ENCODE measurements at places on chromosomes 12 and 14. TPM values are rescaled to one million over a fixed set of nuclear protein-coding genes. Genes with fewer than 3 reads are reported as not detected.

PLEKHD1 gene
- 0.03 TPM for polyA plus RNA-seq

GRCh38 chr12:51484119-51484518, 59.5 kb downstream of the SLC4A8 start:
- DNase-seq: no peak

GRCh38 chr12:104672501-104673265, 215.9 kb downstream of the CHST11 start:
- no peak for DNase-seq

GRCh38 chr12:48279601-48280000, 71.1 kb downstream of the ZNF641 start:
- DNase-seq: no peak

- no peak for DNase-seq
Measured at GRCh38 chr12:4471256-4471655, 25.6 kb upstream of the FGF6 start.

GRCh38 chr14:102469261-102469660, 40.3 kb downstream of the ANKRD9 start:
- DNase-seq: no peak

GRCh38 chr14:65334765-65335410, 77.6 kb upstream of the FUT8 start:
- DNase-seq: peak; percentile 97

DNA sequence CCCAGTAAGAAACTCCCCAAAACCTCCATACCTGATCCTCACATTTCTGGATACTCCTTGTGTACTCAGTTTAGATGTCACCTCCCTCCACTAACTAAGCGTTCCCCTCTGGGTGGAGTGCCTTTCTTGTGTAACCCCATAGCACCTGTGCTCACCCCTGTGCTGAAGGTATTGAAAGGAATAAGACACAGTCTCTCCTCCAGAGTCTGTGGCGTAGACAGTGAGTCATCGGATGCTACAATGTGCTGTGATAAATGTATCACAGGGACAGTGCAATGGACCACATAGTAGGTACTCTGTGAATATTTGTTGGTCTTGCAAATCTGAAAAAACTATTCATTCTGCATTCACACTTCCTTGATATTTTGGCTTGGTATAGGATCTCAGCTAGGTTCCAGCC, 30.8 kb downstream of the TSPAN9 start:
- no peak for DNase-seq

DNA sequence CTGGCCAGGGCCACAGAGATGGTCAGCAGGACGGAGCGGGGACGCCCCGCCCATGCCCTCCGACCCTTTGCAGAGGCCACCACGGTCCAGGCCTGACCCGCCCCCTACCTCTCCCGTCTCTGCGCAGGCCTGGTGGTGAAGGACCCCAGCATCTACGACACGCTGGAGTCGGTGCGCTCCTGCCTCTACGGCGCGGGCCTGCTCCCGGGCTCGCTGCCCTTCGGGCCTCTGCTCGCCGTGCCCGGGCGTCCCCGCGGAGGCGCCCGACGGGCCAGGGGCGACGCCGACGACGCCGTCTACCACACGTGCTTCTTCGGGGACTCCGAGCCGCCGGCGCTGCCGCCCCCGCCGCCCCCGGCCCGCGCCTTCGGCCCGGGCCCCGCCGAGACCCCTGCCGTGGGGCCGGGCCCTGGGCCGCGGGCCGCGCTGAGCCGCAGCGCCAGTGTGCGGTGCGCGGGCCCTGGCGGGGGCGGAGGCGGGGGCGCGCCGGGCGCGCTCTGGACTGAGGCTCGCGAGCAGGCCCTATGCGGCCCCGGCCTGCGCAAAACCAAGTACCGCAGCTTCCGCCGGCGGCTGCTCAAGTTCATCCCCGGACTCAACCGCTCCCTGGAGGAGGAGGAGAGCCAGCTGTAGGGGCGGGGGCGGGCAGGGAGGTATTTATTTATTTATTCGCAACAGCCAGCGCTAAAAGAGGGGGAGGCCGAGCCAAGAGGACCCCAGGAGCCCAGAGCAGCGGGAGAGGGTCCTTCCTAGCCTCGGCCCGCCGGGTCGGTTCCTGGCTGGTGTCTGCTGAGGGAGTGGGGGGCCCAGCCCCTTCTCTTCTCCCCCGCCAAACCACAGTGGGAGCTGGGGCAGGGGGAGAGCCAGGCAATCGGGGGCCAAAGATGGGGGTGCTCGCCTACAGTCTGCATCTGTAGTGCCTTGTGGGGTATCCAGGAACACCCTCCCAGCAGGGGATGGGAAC, 8.1 kb downstream of the TAMALIN start:
- DNase-seq: no peak

DNA sequence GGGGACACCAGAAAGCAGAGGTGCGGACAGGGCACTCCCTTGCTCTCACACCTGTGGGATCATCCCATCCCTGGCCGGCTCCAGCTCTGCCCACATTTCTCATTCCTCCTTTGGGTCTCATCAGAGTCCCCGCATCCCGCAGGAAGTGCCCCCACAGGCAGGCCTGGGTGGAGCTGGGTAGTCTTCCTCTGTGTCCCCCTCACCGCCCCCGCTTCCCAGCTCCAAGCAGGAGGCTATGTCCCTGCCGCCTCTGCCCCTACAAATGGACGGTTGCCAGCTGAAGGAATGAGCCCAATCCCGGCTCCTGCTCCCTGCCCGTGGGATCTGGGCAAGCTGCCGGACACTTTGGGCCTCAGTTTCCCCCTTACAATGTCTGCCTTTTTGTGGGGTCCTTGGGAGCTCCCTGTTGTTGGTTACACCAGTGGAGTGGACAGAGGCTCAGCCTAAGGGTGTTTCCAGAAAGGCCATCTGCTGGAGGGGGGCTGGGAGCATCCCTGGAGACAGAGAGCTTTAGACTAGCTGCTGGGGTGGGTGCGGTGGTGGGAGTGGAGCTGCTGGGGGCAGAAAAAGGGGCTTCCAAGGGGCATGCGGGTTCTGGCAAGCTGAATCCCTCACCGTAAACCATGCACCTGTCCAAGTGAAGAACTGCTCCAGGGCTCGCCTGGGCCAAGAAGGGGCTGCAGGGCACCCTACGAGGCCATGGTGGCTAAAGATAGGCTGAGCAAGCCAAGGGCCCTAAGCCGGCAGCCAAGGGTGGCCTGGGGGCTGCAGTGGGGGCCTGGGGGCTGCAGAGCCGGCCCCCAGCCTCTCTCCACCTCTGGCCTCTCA, 7.9 kb upstream of the GPR132 start:
- no peak for DNase-seq

DNA sequence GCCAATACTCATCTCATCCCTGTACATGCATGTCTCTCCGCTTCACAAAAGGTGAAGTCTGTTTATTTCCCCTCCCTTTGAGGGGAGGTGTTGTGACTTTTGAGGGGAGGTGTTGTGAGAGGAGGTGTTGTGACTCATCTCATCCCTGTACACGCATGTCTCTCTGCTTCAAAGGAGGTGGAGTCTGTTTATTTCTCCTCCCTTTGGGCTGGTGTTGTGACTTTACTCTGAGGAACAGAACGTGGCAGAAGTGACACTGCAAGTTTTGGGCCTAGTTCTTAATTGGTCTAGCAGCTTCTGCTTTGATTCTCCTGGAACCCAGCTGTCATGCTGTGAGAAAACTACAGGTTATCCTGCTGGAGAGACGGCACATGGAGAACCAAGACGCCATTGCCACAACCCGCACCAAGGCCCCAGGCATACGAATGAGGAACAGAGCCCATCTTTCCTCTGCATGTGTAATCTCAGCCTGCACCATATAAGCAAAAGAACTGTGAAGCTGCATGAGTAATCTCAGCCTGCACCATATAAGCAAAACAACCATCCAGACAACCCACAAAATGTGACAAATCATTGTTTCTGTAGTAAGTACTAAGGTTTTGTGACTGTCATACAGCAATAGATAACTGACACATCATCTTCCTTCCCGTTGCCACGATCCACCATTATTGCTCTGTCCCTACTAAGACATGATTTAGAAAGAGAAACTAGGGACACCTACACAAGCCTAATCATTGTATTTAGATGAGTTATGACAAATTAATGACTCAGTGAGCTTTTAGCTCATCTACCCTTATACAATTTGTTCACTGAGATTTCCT, 30.0 kb downstream of the GALNT4 start:
- DNase-seq: no peak

NR1H4 gene
- 76.9 TPM for polyA plus RNA-seq

DNA sequence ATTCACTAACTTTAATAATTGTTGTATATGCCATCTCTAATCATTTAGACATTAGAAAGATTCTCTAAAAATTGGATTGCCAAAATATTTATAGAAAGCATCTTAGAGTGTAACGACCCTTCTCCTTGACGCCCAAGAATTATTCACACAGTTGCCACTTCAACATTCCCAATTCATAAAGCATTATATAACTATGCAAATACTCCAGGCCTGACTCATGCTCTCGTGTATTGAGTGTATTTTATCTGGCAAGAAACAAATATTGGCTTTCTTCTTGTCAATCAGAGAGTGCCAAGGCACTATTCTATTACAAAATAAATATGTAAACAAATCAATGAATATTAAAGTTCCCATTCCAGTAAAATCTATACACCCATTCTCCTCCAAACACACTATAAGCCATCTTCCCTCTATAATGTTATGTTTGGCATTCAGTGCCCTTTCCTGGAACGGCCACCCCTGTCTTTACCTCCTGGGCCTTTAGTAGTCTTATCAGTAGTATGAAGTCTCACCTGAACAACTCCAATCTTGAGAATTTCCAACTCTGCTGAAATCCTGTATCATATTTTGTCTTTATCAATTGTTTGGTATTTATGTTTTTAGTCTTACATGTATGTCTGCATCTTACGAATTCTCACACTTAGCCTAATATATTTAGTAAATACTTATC, 182.6 kb downstream of the PIK3C2G start:
- DNase-seq: no peak

VASH1 gene
- polyA plus RNA-seq: 16.4 TPM

DNA sequence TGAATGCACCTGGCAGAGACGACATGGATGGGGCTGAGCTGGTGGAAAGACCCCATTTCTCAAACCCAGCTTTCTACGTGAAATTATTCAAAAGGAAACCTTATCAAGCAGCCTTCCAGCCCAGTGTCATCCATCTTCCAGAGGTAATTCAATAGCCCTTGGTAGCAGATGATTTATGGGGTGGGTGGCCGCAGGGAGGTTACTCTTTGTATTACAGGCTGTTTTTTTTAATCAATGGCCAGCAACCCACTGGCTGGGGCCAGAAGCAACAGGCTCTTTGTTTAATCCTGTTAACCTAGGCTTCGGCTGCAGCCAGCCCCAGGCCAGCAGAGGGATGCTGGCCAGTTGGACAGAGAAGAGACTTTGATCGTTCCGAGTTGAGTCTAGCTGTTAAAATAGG, 139.8 kb upstream of the SRRM4 start:
- no peak for DNase-seq

- DNase-seq: peak; percentile 88
Measured at GRCh38 chr14:68397371-68397811, 395.5 kb downstream of the ZFP36L1 start.

DNA sequence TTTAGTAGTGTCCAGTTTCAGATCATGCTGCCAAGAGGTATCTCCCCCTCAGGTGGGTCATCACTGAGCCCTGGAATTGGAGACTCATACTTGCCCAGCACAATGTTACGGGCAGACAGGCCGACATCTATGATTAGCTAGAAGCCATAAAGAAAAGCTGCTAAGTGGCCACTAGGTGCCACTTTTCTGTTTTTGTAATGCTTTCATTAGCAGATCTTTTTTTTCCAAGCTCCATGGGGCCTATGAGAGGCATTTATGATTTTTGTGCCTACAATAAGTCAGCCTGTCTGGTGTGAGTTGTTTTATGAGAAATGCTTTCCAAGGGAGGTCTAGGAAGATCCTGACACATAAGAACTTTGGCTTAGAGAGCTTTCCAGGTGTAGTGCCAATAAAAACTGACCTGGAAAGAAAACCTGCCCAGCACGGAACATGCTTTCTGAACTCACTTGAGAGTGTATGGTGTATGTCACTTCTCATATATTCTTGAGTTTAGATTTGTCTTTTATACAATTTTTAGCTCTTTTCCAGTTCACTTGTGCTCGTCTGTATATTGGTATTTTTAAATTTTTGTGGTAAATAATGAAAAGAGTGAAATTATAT, 21.8 kb upstream of the SMCO2 start:
- DNase-seq: peak; percentile 28

GRCh38 chr12:123233505-123234308, 471 bp downstream of the MTRFR start:
- DNase-seq: no peak

IFNG-AS1 gene
- 0.13 TPM for polyA plus RNA-seq

- DNase-seq: peak; percentile 28
Measured at GRCh38 chr12:57340104-57340503, 89.1 kb upstream of the STAC3 start.

DNA sequence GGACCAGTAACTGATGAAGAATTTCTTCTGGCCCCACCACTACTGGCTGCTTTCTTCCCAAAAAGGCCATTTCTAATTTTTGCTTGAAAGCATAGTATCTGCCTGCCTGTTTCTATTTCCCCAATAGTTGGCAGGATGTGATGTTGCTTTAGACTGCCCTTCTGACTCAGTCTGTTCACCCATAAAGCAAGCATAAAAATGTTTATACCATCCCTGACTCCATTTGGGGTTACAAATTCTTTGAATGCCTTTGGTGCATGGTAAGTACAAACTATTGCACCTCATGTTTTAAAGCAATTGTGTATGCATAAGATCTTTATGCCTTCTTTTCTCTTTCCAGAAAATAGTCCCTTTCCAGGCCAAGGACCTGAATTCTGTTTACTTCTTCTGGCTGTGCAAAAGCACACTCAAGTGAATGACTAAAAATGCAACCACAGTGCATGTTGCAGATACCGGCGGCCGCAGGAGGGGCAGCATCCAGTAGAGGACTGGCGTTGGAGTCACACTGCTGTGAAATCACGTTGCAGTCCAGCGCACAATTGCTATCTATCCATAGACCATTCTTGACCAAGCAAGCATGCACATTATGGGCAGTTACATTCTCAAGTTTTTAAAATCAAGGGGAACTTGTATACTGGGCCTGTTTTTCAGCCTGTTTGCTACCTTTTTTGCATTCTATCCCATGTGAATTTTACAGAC, 82.4 kb downstream of the SLC5A8 start:
- no peak for DNase-seq

GRCh38 chr14:23566112-23566777, 1.3 kb downstream of the AP1G2 start:
- DNase-seq: no peak

DNA sequence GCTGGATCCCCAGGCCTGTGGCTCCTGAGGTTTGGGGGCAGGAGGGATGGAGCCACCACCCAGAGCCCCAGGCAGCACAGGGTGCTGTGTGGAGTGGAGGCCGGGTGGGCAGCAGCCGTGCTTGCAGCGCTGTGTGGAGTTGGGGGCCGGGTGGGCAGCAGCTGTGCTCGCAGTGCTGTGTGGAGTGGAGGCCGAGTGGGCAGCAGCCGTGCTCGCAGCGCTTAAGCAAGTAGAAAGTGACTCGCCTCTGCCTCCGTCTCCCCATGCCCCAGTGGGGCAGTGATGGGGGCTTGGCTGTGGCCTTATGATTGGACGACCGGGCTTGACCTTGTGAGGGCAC, 10.3 kb downstream of the CEP170B start:
- no peak for DNase-seq

All from large intestine (tissue), 12 donors.